Kidney tubule cell (primary cell): ENCODE measurements at places on chromosomes 11 and 22.

DNA sequence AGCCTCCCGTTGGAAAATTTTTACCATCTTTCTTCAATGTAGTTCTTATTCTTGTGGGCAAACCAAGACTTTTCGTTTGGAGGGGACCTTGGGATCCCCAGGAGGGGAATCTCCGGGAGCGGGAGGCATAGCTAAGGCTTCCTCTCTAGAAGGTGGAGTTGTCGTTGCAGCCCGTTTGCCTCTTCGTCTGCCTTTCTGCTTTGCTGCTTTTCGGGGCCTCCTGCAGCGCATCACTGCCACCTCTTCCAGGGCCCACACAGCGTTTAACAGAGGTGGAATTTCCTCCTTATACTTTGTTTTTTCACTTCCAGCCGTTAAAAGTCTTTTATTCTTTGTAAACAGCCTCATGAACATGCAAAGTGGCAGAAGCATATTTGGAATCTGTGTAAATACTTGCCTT is 3.5 kb upstream of the IFITM3 start:
- DNase-seq, result no peak

DNA sequence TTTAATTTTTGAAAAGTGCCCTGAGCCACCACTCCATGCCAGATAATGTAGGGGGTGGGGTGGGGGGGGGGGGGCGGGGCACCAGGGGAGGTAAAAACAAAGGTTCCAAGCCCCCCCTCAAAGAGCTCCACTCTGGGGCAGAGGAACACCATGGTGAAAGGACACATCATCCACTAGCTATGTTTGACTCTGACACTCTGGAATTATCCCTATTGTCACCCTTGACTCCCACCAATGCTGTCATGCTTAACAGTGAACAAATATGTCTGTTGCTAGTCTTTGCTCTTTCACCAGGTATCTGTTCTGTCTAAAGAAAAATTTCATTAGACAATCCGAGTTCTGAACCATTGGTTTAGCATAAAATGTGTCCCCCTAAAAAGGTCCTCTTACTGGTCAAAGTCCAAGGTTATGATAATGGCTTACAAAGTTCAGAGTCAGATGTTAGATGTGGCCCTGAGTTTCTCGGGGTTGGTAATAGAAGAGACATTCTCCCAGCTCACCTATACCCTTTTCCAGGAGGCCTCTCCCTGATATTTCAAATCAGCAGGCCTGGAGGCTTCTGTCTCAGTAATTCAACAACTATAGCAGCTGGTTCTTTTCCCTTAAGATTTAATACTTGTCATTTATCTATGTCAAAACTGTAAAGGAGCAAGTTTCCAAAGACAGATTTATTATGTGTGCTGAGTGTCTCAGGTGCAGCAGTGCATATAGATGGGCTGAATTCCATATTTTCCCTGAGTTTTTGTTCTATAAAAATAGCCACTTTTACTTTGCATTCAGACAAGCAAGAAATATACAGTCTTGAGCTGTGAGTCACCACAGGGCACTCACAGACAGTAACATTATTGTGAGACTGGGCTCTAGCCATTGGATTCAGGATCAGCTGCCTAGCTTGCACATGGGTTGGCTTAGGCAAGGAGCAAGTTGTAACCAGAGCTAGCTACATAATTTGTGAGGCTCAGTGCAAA is 174.1 kb downstream of the CSNK2A3 start:
- DNase-seq, result peak; percentile 90

DNA sequence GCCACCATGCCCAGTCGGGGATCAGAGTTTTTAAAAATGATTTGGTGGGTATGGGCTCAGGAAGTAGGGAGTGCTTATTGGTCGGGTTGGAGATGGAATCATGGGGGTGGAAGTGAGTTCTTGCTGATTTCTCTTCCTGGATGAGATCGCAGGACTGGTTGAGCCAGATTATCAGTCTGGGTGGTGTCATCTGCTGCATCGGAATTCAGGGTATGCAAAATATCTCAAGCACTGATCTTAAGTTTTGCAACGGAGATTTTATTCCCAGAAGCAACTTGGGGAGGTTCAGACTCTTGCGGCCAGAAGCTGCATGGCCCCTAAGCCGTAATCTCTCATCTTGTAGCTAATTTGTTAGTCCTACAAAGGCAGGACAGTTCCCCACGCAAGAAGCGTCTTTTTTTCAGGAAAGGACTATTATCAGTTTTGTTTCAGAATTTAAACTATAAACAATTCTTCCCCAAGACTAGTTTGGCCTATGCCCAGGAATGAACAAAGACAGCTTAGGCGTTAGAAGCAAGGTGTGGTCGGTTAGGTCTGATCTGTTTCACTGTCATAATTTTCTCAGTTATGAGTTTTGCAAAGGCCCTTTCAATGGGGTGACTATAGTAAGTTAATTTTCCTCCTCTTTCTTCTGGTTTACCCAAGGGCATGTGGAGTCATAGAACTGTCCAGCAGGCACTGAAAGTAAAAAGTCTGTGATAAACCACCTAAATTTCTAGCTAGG is 1.4 kb upstream of the PIWIL3 start:
- DNase-seq, result no peak

DNA sequence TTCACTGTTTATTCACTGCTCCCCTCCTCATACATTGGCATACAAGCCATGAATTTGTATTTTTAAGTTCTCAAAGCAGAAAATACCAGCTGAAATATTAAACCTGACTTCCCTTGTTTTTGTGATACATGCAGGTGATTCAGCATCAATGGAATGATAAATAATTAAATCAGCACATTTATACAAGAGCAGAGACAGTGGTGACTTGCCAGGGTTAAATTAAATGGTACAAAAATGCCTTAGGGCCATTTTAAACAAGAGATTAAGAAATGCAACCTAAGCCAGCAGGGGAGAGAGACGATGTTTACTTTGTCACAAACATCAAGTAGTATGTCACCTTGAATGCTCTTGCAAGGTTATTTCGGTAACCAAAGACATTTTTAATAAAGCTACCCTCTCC is 95.9 kb upstream of the DDI1 start:
- DNase-seq, result peak; percentile 50

DNA sequence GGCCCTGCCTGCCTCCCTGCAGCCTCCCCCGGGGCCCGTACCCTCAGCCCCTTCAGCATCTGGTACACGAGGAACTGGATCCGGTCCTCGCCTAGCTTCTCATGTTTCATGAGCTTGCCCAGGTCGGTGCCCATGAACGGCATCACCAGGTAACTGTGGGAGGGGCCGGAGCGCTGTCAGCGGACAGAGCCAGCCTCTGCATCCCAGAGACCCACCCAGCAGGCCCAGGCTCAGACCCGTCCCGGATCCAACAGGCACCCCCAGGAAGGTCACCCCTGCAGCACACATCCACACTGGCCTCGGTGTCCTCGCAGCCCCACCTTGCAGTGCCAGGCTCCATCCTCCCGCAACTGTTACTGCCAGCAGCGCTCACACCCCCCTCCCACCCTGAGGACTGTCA is 4.4 kb downstream of the MAPK12 start:
- no peak for DNase-seq

GRCh38 chr11:1338201-1339065 is 29.0 kb upstream of the TOLLIP start:
- DNase-seq, result no peak

- DNase-seq, result peak; percentile 42
Measured at GRCh38 chr11:114317787-114318137, 21.6 kb downstream of the NNMT start.

DNA sequence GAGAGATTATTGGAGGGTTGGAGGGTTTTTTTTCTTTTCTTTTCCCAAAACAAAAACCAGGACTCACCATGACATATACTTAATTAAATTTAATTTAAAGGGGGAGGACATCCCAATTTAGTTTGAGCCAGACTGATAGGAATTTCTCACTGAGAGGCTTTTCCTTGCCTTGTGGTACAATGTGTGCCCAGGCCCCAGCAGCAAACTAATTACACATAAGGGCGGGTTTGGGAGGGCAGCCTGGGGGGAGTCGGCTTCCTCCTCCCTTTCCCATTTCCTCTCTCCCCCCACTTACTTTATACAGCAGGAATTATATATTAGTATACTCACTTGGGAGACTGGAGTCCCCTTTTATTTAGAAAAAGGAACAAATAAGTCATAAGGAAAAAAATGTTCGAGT is 2.9 kb downstream of the TEAD1 start:
- DNase-seq, result peak; percentile 50

DNA sequence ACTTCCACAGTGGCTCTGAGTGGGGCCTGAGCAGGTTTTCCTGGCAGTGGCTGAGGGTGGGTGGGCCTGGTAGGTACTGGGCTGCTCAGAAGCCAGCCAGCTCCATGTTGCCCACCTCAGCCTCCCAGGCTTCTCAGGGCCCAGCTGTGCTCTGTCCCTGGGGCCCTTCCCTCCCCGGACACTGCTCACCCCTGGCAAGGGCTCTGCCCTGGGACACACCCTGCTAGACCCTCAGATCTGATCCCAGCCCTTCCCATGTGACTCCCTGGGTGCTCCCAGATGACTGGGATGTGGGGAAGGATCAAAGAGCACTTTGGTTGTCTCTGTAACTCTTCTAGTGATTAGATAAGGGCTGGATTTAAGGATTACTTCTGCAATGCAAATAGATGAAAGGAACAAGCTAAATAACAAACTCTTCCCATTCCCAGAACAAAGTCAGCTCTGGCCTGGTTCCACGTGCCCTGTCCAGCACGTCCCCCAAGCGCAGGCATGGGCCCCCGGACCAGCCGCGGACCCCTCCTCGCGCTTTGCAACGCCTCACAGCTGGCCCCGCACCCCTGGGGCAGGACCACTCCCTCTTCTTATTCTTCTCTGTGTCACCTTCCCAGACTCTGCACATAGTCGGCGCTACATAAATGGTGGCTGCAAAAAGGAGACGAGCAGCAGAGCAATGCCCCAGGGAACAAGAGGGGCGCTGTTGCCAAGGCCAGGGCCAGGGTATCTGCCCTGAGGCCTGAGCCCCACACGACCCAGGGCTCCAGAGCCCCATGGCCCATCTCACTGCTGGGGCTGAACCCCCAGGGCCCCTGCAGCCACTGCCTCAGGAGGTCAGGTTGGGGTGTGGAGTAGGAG is 5.7 kb upstream of the KRTAP5-6 start:
- no peak for DNase-seq

DNA sequence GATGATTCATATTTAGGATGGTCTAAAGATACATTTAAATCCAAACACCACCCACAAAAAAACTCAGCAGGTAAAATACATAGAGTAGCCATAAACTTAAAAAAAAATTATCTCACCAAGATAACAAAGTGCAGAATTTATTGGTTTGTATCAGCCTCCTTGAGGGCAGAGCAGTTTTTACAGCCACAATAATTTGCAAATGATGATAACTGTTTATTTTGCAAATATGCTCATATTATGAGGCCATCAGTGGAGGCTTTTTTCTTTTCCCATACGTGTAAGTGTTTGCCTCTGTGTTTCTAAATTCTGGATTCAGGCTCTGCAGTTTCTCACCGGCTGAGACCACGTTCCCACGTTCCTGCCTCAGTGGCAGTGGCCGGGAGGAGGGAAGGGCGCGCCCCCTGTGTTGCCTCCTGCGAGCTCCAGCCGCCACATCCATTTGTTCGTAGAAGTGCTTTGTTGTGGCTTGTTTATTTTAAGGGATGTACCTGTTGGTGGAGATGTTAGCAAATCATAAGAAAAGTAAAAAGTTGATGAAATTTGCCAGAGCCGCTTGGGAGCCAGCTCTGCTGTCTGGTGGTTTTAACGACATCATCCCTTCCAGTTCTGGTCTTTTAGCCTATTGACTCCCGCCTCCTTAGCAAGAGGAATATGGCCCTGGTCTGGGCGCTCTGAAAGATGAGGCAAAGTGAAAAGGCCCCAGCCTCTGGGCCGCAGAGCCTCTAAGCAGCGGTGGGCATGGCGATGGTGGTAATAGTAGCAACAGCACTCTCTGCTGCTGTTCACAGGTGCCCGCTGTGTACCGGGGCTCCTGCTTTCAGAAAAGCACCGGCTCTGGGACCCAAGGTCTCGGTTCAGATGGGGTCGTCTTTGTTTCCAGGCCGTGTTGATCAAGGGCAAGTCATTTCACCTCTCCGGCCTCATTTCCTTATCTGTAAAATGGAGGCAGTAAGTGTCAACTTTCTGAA is 66.7 kb upstream of the PPARA start:
- DNase-seq, result no peak

GRCh38 chr11:102085864-102086551 is 24.2 kb upstream of the YAP1 start:
- peak; percentile 6 for DNase-seq

DNA sequence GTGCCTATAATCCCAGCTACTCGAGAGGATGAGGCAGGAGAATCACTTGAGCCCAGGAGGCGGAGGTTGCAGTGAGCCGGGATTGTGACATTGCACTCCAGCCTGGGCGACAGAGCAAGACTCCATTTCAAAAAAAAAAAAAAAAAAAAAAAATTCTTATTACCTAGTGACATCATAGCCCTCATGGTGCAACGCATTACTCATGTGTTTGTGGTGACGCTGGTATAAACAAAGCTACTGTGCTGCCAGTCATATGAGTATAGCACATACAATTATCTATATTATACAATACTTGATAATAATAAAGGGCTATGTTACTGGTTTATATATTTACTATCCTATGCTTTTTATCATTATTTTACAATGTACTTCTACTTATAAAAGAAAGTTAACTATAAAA is 41.2 kb downstream of the OR2AT4 start:
- no peak for DNase-seq

DNA sequence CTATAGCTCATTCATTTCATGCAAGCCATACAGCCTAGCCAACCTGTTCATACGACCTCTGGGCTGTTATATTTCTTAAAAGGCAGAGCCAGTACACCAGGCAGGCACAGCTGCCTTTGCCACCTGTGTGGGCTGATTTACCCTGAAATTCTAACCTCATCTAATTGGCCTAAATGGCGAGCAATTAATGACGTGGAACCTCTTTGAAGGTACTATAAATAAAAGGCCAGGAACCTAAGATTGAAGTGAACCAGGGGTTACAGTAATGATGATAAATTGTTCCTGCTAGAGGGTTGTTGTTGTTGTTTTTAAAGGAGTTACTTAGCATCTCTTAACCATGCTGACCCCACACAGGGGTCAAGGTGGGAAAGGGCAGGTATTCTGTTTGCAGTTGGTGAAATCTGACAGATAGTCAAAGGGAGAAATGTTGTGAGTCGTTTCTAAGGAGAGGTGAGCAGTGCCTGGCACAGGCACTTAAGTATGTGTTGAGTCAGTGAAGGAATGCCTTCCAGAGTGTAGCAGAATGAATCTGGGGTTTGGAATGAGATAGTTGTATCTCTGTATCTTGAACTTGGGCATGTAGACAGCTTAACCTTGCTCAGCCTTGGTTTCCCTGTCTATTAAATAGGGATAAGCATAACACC is 213.5 kb upstream of the NAV2 start:
- DNase-seq, result peak; percentile 68

DNA sequence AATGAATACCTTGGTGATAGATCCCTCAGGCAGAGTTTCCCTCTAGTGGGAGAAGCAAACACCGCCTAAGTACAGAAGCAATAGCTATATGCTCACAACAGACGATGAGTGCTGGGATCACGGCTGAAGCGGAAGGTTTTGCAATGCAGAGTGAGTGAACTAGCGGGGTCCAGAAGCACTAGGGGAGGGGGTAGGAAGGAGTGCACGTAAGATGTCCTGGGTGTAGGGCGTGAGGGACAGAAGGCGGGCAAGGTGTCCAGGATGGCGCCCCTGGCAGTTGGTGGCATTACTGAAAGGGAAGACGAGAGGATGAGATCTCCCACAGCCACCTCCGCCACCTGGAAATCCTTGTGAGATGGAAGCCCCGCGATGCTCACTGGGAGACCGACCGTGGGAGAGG is 81.0 kb downstream of the ETS1 start:
- DNase-seq, result no peak
